ENCODE measurements at places on chromosomes 3 and 15. TPM values are rescaled to one million over a fixed set of nuclear protein-coding genes. Genes with fewer than 3 reads are reported as not detected.

- DNase-seq, result no peak
These were observed 55.7 kb downstream of the RUBCN start for GRCh38 chr3:197680955-197681521.

GRCh38 chr3:184559336-184559735 is 2.2 kb upstream of the EPHB3 start:
- peak; percentile 78 for DNase-seq

DNA sequence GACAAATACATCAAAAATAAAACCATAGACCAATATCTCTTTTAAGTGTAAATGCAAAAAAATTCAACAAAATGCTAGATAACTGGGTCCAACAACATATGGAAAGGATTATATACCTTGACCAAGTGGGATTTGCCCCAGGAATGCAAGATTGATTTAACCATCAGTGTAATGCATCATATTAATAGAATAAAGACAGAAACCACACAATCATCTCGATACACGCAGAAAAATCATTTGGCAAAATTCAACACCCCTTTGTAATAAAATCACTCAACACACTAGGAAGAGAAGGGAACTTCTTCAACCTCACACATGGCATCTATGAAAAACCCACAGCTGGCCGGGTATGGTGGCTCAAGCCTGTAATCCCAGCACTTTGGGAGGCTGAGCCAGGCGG is 19.5 kb downstream of the GREM1 start:
- DNase-seq, result no peak

DNA sequence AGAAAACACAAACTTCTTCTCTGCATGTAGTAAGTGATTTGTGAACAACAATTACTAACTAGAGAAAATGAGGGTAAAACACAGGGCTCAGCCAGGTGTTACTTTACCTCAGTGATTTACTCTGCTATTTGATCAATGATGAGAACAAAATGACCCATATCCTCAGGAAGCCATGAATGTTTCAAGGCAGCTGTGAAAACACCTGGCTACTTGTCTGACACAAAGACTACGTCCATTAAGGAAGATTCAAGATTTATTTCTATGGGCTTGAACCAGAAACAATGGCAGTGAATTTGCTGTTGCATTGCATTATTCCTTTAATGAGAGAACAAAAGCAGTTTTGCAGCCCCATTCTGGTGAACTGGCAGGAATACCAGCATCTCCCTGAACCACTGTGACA is 374.6 kb upstream of the ARL6 start:
- DNase-seq, result no peak

- DNase-seq, result no peak
These were observed 9.5 kb downstream of the GASK1A start for GRCh38 chr3:42988566-42988965.

DNA sequence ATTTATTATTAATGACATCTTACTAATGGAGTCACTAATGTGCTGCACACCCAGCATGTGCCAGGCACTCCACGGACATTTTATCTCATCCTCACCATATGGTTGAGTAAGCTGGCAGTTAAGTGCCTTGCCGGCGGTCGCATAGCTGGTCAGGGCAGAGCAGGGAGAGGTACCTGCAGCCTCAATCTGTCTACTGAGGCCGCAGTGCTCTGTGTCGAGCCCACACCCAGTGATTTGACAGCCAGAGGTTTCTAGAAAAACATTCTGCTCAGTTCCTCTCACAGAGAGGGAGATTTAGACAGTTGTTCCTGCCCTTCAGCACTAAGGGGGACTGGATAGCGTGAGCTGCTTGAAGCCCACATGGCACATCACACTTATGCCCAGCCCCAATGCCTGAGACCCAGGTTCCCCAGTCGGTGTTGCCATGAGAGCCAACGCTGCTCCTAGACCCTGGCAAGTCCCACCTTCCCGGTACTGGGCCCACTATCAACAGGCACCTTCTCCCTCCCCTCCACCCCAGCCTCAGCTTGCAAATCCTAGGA is 2.6 kb downstream of the LIPC start:
- no peak for DNase-seq

DNA sequence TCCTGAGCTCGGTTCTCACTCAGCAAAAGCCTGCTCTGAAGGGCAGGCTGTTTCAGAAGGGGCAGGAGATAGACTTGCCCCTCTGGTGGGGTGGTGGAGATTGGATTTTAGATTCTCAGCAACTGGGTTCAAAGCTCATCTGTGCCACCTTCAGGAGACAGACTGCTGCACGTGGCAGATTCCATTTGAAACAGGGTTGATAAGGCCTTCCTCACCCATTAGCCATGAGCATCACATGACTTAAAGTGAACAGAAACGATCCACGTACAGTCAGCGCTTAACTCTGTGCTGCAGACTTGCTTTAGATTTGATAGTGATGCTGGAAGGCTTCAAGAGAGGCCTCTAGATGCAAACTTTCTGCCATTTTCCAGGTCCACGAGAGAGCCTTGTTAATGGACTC is 35.0 kb upstream of the MGLL start:
- no peak for DNase-seq

Gene ARID3B
- 28.1 TPM for total RNA-seq

Gene SLC2A2
- 78.0 TPM for total RNA-seq

Gene SLC22A14
- not detected for total RNA-seq

GRCh38 chr3:195171093-195171873 is 99.7 kb downstream of the XXYLT1 start:
- DNase-seq, result no peak

All from Peyer's patch (tissue), 4 donors.